ENCODE measurements at places on chromosomes 4 and X.

GRCh38 chr4:76441881-76442280 lies 6.9 kb downstream of the SHROOM3 start:
- DNase-seq, result no peak

GRCh38 chr4:80713409-80713808 lies 317.1 kb upstream of the BMP3 start:
- DNase-seq, result no peak

- no peak for DNase-seq
These were observed 38.4 kb upstream of the FAM9B start for GRCh38 chrX:9072281-9072680.

- DNase-seq, result no peak
These were observed 728 bp downstream of the UBA6 start for GRCh38 chr4:67700116-67700737.

DNA sequence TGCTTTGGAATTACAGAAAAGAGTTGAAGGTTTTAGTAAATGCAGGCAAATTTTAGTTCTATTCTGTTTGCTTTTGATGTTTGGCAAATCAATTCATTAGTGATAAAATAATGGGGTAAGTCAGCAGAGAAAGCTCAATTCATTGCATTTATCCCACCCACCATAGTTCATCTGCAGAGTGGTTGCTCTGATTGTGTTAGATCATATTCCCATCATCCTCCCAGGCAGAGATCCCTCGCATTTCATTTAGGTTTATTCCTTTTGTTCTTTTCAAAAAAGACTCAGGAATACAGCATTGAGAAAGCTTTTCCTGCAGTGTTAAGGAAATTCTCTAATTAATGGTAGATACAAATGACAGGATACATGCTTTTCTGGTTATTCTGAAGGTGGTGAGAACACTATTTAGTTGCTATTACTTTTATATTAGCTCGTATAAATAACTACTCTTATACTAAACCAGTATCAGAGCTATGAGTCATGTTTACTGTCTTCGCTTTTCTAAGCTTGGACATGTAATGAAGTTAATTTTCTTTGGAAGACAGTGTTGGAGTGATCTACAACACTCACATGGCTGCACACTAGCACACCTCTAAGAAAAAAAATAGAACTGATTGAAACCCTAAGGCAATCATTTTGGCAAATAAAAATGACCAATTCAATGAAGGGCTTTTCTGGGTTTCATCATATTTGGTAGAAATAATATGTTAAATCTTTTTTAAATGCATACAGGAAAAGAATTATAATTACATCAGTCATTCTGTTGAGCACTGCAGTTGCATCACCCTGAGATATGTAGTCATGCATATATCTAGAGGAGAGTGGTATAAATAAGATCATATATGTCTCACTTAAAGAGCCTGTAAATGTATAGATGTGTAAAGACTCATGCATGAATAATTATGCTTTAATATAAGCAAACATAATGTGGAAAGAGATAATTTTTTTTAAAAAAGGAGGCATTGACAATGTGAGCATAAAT lies 351.6 kb downstream of the PCDH7 start:
- no peak for DNase-seq

DNA sequence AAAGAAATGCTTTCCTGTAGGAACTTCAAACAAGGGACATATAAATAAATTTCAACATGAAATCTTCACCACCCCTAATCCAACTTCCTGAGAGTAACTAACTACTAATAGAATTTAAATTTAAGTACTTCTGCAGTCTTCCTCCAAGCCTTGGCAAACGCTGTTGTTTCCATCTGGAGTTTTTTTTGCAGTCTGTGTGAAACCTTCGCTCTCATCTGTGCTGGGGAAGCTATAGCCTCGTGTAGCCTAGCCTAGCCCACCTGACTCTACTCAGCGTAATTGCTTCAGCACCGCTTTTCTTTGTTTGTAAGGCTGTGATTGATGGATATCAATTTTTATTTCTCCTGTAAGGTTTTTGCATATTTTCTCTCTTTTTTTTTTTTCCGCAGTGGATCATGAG lies 30.9 kb downstream of the STOX2 start:
- peak; percentile 50 for DNase-seq

DNA sequence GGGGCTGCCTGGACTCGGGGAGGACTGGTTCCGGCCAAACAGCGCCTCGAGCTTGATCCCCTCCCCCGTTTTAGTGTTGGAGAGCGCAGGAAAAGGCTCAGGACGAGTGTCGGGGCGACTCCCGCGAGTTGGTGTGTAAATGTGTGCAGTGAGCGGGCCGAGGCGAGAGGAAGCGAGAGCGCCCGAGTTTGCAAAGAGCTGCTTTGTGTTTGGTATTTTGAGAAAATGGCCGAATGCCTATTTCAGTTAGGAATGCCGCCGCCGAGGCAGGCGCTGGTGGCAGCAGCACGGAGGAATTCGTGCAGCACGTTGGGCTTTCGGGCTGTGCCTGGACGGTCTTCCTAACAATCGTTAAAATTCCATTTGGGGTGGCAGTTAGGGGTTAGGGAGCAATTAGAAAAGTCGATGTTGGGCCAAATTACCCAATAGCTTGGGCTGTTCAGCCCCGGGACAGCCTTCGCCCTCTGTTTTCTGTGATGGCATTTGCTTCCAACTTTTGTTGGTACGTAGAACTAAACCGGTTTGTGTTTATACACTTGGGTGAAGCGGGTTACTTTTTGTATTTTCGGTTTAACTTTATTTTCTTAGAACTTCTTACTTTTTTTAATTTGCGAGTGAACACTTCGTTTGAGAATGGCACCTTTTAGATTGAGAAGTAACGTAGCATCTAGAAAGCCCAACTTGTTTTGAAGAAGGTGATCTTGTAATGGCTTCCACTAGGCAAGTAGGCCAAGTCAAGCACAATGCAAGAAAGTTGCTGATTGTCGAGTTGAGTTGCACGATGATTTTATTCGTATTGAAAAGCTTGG lies 1.6 kb downstream of the REST start:
- peak; percentile 71 for DNase-seq

DNA sequence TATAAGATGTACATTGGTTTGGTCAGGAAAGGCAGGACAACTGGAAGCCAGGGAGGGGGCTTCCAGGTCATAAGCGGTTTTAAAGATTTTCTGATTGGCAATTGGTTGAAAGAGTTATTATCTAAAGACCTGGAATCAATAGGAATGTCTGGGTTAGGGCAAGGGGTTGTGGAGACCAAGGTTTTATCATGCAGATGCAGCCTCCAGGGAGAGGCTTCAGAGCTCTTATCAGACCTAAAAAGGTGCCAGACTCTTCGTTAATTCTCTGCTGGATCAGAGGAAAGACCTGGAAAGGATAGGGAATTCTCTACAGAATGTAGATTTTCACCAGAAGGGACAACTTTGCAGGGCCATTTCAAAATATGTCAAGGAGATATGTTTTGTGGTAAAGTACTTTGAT lies 62.8 kb downstream of the BEX3 start:
- no peak for DNase-seq

DNA sequence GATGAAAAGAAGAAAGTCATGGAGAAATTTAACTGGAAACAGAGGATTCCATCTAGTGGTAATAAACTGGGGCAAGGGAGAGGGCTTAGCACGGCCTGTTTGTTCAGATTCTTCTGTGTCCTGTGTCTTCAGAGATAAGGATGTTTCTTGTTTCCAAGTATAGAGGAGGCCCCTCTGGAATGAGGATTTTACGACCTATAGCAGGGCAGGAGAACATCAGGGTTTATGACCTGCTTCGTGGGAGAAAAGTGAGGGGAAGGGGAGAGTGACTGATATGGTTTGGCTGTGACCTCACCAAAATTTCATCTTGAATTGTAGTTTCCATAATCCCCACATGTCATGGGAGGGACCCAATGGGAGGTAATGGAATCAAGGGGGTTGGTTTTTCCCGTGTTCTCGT lies 93.0 kb upstream of the LDB2 start:
- DNase-seq, result no peak

DNA sequence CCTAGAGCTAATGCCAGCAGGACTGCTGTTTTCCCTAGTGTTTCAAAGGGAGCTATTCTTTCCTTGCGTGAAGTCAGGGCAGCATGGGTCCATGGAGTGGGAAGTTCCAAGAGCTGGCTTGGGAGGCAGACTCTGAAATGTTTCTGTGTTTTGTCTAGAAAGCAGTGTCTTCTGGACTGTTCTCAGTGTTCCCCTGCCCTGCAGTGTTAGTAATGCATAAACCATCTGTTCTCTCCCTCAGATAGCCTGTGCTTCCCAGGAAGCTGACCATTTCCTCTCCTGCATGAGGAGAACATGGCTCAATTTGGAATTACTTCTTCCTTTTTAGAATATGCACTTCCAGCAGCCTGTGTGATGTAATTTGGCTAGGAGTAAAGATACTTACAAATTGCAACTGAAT lies 116.7 kb upstream of the CXCL13 start:
- no peak for DNase-seq

GRCh38 chr4:94452476-94453371 lies 982 bp downstream of the PDLIM5 start:
- DNase-seq, result peak; percentile 82

GRCh38 chr4:7831330-7831729 lies 108.3 kb downstream of the AFAP1 start:
- DNase-seq, result no peak

DNA sequence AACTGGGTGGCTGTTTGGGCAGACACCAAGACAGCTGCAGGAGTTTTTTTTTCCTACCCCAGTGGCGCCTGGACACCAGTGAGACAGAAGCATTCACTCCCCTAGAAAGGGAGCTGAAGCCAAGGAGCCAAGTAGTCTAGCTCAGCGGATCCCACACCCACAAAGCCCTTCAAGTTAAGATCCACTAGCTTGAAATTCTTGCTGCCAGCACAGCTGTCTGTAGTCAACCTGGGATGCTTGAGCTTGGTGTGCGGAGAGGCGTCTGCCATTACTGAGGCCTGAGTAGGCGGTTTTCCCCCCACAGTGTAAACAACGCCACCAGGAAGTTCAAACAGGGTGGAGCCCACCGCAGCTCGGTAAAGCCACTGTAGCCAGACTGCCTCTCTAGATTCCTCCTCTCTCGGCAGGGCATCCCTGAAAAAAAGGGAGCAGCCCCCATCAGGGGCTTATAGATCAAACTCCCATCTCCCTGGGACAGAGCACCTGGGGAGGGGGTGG lies 171.4 kb downstream of the ARHGEF9 start:
- DNase-seq, result no peak

DNA sequence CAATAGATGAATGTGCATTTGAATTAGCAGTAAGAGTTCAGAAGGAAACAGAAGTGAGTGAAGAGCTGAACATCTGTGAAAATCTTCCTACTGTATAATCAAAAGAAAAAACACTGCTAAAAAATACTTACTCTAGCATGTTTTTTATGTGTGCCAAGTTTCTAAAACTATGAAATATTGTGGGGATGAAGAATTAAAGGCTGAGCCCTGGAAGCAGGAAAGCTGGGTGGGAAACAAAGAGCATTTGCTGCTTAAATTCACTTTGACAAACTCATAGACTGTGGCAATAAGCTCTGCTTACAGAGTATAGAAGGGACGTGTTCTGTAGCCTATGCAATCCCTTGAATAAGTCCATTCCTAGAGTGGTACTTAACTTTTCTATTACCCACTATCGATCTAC lies 261.7 kb downstream of the ANKRD50 start:
- no peak for DNase-seq

Data from left hindlimb (tissue), 1 donor.